ENCODE measurements at places on chromosomes 1 and 21.

GRCh38 chr1:150151291-150152181, 1.8 kb downstream of the PLEKHO1 start:
- DNase-seq: no peak

DNA sequence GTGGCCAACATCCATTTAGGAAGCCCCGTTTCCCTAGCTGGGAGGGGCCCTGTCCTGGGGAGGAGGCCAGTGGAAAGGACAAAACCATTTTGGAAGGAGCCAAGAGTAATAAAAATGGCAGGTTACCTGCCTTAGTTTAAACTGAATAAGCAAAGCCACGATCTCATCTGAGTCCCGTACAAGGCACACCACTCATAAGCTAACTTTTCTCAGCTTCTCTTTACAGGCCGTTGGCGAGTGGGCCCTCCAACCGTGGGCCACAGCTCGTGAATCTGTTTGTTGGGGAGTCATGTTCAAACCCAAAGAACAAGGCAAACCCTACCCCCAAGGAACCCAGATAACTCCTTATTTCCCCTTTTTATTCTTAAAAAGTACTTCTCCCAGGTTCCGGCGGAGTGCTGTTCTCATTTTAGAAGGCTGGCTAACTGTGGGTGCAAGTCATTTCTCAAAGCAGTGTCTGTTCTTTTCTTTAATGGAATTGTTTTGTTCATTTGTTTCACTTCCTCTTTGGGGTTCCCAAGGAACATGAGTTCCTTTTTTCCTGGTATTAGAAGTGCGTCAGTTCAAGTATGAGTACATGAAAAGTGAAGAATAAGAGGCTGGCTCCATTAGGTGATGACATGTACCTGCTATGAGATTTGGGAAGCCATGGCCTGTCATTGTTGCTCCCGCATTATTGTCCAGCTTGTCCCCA, 89.0 kb downstream of the PSMG1 start:
- DNase-seq: no peak

- no peak for DNase-seq
Measured at GRCh38 chr1:36573445-36573844, 90.7 kb upstream of the CSF3R start.

- no peak for DNase-seq
Measured at GRCh38 chr21:38228115-38228514, 28.7 kb upstream of the KCNJ15 start.

- no peak for DNase-seq
Measured at GRCh38 chr1:177838907-177839485, 130.9 kb downstream of the SEC16B start.

DNA sequence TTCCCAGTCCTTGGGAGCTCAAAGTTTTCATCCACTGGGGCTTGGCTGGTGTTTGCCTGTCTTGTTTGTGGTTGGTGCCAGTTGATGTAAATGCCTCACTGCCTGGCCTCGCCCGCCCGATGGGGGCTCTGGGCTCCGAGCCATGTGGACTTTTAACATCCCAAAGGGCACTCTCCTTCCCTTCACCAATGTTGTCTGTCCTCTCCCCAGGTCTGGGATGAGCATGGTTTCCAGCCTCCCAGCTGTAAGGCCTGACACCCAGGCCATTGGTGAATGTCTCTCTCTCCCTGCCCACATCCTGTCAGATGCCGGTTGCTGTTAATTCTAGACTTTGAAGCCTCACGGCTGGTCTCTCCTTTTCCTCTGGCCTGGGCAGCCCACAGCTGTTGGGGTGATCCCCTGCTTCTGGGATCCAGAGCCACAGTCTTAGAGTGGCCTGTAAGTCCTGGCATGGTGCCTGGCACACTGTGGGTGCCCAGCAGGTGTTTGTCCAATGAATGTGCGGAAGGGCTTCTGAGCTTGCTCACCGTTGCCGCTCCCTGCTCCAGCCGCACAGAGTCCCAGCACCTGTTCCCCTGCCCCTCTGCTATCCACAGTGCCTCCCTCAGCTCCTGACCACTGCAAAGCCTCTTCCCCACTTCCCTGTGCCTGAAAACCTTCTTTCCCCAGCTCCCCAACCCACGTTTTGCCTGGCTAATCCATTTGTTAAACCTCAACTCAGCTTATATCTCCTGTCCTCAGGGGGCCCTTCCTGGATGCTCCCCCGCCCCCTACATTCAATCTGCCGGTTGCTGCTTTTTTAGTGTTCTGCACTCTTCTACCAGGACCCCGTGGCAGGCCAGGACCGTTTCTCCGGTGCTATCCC, 3.3 kb upstream of the C1orf174 start:
- DNase-seq: no peak

- DNase-seq: no peak
Measured at GRCh38 chr1:173255214-173255813, 48.2 kb upstream of the TNFSF4 start.

Measured in HS-5 (cell line).